Stimulated activated CD8-positive, alpha-beta memory T cell treated with anti-CD3 and anti-CD28 coated beads, Interleukin-12 subunit alpha, Interleukin-12 subunit beta, amount 100 ng/mL, for 4 hours (primary cell): ENCODE measurements at places on chromosomes 1 and 21.

- no peak for DNase-seq
Measured at GRCh38 chr1:85460555-85461088, 4.3 kb downstream of the DDAH1 start.

DNA sequence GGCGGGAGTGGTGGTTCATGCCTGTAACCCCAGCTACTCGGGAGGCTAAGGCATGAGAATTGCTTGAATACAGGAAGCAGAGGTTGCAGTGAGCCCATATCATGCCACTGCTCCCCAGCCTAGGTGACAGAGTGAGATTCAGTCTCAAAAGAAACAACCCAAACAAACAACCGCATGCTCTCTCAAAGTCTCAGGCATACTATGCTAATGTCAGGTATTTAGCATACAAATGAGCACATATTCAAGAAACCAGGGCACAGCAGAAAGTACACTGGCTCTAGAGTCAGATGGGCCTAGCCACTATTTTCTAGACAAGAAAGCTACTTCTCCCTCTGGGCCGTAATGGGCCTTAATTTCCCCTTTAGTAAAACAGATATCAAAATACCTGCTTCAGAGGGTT, 55.0 kb downstream of the ELAVL4 start:
- no peak for DNase-seq

- DNase-seq, result peak; percentile 41
Measured at GRCh38 chr1:156927215-156928042, 7.0 kb downstream of the LRRC71 start.

DNA sequence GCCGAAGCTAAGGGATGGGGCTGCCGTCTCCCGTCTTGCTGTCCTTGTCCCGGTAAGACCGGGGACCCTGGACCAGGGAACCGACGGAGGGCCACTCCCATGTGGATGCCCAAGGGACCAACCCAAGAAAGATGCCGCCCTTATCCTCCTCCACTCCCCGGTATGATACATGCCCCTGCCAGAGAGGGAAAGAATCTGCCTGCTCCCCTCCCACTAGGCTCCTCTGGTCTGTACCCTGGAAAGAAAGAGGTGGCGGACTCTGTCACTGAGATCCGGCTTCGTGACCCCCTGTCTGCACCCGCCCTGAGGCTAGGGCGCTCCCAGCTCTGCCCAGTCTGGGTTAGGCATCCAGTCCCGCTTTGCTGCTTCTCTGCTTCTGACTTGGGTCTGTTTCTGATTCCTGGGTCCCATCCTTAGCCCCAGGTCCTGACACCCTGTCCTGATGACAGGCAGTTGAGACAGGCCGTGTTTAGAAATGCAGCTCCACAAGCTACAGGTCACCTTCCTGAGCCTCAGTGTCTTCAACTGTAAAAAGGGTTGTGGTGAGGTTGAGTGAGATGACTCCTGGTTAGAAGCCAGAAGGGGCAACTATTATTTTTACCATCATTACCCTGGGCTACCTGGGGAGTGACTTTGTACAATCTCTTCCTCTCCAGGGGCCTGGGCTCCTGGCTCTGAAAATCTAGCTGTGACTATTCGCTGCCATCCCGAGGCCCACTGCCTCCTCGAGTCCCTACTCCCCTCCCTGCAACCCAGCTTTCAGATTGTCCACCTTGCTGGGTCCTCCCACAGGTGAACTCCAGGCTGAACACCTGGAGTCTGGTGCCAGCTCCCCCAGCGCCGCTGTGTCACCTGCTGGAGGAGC, 3.7 kb downstream of the MATN1 start:
- no peak for DNase-seq

GRCh38 chr1:162145966-162146696, 76.6 kb downstream of the NOS1AP start:
- no peak for DNase-seq

GRCh38 chr1:19088717-19089442, 121.2 kb downstream of the UBR4 start:
- no peak for DNase-seq

DNA sequence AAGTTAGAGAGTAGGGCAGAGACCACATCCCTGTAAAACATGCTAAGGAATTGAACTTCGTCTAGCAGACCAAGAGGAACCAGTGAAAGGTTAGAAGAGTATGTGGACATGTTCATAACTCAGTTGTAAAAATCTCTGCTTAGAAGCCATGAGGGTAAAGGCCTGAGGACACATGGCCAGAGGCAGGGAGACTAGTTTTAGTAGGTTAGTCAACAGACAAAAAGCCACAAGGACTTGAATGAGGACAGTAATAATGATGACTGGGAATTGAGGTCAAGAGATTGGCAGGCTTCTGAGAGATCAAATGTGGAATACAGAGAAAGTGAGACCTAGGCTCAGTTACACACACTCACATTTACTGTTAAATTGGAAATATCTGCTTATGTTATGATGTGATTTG, 205.5 kb upstream of the HOOK1 start:
- DNase-seq, result no peak

GRCh38 chr1:167223144-167224103, 2.7 kb downstream of the POU2F1 start:
- no peak for DNase-seq

DNA sequence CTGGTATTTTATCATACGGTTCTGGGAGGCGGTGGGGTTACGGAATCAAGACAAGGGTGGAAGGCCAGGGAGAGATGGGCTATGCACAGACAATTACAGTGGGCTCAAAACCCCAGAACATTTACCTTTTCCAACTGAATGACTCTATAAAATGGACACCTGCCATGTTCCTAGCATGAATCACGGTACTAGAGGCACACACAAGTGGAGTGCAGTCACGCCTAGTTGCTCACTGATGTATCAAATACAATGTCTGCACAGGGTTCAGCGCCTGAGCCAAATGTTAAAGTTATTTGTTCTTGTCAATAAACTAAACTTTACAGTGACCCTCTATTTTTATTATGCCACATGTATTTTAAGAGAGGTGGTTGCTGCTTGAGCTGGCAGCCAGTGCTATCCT, 121.4 kb downstream of the ATG4C start:
- DNase-seq, result no peak

GRCh38 chr1:159892944-159893343, 7.0 kb downstream of the CFAP45 start:
- no peak for DNase-seq

DNA sequence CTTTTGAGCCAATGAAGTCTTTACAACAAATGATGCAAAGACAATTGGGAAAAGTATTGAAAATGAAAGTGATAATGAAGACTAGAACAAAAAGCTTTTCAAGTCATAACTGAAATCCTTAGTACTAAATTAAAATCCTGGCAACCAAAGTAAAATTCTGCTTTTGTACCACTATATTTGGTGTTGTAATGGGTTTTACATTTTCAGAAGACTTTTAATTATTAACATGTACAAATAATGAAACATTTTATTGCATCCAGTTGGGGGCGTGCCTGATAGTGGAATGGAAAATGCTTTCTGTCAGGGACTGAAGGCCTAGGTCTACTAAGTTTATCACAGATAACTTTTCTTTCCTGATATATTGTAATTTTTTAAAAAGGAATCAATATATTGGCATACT, 89.4 kb downstream of the SDCCAG8 start:
- DNase-seq, result no peak

DNA sequence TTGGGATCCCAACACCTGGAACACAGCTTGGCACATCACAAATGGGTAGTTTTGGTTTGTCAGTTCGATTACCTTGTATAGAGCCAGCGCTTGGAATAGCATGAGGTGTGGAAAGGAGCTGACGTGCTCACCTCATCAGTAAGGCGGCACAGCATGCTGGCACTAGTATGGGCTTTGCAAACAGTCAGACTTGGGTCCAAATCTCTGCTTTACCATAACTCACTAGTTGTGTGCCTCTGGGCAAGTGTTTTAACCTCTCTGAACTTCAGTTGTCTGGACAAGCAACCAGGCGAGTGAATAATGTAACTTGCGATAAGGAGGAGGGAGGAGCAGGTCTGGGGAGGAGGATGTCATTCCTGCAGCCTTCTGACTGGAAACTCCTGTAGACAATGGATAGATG, 26.3 kb upstream of the NEK2 start:
- no peak for DNase-seq

DNA sequence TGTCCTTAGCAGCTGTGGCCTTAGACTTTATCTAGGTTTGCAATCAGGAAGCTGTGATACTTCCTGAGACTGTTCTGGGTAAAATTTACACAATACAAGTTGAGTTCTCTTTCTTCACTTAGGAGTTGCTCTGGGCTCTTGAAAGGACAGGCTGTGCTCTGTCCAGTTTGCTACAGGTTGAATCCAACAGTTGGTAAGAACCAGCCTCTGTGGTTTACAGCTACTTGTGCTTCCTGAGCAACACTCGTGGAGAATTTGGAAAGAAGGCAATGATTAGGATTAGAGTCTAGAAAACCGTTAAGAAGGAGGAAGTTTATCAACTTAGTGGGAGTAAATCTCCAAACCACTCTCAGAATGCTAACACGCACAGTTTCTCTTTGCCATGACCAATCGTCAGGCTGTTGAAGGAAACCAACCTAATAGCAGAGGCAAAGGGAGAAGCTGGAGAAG, 26.8 kb downstream of the GFI1 start:
- DNase-seq, result no peak

DNA sequence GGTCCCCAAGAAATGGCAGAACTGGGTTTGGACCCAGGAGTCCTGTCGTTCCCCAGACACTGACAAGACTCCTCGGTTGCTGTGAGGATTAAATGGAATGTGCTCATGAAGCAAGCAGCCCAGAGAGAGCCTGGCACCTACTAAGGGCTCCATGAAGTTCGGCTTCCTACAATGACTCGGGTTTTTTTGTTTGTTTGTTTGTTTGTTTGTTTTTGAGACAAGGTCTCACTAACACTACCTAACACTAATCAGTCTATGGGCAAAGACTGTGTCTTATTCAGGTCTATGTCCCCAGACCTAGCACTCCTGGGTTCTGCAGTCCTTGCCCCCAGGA, 3.4 kb upstream of the LACTBL1 start:
- no peak for DNase-seq

DNA sequence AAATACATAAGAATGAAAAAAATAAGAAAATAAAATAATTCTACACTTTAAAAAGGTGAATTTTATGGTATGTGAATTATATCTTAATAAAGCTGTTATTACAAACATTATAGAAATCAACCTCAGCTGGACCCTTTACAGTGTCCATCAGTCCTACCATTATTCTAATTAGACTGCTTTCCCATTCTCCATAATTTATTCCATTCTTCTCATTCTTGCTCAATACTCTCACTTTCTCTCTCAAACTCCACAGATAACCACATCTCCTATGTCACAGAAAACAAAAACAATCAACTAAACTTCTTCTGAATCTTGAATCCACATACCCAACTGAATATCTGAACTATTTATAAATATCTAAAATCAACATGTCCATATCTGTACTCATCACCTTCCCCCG, 11.6 kb downstream of the HFM1 start:
- no peak for DNase-seq

DNA sequence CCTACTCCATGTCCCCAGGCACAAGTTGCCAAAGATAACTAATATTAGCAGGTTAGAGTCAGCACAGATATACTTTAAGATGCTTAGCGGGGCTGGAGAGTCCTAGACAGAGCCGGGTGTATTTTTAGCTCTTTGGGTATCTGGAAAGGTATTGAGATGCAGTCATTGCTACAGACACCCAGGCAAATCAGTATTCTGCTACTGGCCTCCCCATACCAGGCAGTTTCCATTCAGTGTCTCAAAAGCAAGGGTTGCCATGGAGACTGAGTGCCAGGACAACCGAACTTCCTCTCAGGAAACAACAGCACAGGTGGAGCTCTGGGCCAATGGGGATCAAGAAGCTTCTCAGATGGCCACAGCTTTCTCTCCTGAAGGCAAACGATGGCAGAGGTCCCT, 45.3 kb downstream of the KCNC4 start:
- no peak for DNase-seq

DNA sequence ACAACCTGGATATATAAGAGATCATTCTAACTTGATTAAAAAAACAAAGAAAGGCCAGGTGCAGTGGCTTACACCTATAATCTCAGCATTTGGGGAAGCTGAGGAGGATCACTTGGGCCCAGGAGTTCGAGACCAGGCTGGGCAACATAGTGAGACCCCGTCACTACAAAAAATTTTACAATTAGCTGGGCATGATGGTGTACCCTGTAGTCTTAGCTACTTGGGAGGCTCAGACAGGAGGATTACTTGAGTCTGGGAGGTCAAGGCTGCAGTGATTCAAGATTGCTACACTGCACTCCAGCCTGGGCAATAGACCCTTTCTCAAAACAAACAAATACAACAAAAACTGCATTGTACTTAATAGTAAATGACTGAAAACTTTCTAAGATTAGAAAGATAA, 169.3 kb downstream of the SLC45A1 start:
- no peak for DNase-seq

DNA sequence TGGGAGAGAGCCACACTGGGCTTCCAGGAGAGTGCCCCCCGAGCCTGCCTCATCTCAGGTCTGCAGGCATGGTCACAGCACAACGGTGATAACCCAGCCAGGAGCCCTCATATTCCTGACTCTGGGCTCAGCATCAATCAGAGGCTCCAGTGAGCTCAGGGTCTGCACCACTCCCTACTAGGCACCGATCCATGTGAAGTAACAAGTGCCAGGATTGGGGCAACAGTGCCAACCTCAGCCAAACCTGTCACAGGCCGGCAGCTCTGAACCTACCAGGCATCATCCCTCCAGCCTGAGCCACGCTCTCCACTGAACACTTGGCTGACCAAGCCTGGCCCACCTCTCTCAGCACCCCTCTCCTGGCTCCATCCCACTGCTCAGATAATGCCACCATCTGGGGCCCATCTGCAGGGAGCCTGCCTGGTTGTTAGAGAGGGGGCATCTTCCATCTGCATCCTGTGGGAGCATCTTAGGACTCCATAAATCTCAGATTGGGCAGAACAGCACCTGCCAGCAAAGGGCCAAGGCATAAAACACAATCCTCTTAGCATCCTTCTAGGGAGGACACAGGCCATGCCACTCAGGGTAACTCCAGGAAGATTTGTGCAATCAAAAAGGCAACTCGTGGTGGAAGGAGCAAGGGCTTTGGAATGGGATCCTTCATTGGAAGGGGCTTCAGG, 213.7 kb upstream of the CSF3R start:
- DNase-seq, result no peak

GRCh38 chr1:59291561-59291960, 5.3 kb upstream of the FGGY start:
- DNase-seq, result no peak

GRCh38 chr1:244802556-244803239, 32.8 kb upstream of the COX20 start:
- DNase-seq, result no peak

DNA sequence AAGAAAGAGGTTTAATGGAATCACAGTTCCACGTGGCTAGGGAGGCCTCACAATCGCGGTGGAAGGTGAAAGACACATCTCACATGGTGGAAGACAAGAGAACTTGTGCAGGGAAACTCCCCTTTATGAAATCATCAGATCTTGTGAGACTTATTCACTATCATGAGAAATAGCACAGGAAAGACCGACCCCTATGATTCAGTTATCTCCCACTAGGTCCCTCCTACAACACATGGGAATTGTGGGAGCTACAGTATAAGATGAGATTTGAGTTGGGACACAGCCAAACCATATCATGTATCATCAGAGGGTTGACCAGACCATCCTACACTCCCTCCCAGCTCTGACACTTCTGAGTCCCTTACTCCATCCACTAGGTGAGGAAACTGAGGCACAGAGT, 143.9 kb upstream of the KLHDC7A start:
- DNase-seq, result no peak

- DNase-seq, result no peak
Measured at GRCh38 chr1:228982637-228983036, 247.4 kb downstream of the RHOU start.
